ENCODE measurements at places on chromosomes 11 and 22.
A peak's percentile ranks its signal among the peaks of the same experiment; 100 is the strongest.

DNA sequence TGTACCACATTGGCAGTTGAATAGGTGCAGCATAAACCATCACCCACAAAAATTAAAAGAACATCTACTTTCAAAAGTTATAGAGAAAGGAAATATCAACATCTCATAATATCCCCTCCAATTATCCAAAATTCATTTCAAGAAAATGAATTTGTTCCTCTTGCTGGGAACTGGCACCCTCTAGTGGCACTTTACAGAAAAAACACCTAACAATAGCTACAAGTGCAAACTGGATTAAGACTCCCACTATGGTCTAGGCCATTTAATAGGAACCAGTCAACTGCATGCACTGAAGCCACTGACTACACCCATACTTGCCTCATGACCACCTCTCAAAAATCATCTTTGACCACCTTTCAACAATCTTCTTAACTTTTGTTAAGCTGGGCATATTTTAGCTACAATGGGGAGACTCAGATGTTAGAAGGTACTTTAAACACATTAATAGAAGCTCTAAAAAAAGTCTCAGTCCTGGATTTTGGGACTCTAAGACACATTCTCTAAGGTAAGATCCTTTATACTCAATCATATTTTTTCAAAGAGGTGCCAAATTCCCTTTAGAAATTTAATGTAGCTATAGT is 17.3 kb downstream of the TRAF6 start:
- peak; percentile 75 for DNase-seq

DNA sequence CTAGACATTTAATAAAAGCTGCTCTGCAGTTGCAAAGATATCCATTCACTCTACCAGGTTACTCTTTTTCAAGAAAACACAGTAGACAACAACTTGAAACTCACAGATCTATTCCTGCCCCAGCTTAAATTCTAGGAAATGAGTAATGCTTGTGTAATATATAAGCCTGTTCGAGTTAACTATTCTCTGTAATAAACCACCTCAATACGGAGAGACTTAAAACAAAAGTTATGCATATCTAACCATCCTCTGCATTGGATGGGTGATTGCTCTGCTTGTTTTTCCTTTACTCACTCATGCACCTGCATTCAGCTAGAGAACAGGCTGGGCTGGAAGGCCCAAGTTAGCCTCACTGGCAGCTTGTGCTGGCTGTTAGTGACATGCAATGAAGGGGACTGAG is 13.3 kb downstream of the LRRC4C start:
- DNase-seq, result no peak

GRCh38 chr11:32529994-32530588 is 53.5 kb upstream of the EIF3M start:
- DNase-seq, result no peak

DNA sequence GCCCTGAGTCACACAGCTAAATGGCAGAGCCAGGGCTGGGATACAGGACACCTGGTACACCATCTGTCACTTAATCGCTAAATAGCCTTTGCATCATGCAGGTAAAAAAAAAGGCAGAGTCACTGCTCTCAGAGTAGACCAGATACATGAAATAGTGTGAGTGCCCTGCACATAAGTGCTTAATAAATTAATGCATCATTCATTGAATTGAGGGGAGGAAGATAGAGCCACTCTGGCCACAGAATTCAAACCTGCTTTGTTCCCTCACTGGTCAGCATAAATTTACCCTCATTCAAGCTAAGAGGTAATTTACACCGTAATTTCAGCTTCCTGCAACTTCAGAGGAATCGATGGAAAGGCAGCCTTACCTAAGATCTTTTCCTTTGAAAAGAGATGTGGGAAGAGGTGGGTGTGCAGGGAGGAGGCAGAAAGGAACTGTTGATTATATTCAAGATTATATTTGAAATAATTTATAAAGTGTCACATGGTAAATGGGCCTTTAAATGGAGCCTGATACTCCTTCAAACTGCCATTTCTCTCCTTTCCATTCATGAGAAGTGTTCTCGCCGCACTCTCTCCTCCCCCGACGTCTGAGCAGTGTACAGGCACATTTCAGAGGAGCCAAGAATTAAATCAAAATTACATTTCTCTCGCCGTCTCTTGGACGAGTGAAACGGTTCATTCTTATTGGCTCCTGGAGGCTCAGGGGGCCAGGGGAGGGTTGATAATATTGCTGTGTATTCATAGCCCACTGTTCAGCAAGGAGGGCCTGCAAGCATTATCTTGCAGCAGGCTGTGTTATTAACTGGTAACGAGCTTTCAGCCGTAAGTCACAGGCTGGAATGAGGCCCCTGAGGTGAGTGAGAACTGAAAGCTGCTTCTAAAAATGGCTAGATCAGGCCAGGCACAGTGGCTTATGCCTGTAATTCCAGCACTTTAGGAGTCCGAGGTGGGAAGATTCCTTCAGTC is 52.2 kb upstream of the HMGXB4 start:
- no peak for DNase-seq

DNA sequence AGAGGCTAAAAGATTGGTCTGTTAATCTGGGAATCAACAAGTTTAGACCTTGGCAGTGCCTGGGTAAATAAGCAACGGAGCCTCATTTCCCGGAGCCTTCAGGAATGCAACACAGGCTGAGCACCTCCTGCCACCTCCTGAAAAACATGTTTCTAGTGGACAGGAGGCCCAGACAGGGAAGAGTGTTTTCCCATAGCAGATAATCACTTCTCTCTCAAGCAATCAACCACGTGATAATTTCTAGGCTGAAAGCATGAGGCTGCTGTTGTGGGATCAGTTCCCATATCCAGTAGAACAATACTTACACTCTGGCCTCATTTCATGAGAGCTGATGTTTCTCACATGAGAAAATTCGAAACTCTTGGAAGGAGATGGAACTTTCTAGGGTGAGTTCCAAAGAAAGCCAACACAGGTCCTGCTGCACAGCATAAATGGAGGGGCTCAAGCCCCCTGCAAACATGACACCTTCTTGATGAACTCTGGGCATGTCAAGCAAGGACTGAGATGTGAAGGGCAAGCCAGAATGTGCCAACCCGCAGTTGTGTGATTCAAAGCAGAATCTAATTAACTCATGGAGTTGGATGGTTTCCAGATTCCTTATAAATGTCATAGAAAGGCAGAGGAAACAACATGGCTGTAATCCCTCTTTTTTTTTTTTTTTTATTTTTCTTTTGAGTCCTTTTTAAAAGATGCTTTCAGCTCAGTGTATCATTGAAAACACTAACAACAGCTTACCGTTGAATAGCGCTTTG is 228.5 kb upstream of the SESN3 start:
- no peak for DNase-seq

DNA sequence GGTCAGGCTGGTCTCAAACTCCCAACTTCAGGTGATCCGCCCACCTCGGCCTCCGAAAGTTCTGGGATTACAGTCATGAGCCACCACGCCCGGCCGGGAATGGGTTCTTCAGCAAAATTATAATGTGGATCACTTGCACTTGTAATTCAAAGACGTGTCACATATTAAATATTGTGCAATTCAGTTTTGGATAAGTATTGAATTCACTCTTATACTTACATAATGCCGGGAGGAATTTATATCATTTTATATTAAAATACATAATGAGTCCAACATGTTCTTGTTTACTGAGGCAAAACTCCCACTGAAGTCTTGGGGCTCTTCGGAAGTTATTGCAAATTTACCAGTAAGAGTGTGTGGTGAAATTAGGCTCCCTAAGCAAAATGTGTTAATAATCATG is 635.2 kb upstream of the LUZP2 start:
- no peak for DNase-seq

- DNase-seq, result no peak
Observed at GRCh38 chr11:101187748-101188147, 58.1 kb upstream of the PGR start.
